T-helper 9 cell (primary cell): ENCODE measurements at places on chromosomes 1 and 21.

GRCh38 chr1:219837274-219837993, 90.9 kb downstream of the SLC30A10 start:
- DNase-seq: no peak

- DNase-seq: no peak
Measured at GRCh38 chr1:155681776-155682175, 6.8 kb downstream of the YY1AP1 start.

- DNase-seq: no peak
Measured at GRCh38 chr1:151137789-151138188, 8.6 kb downstream of the SEMA6C start.

DNA sequence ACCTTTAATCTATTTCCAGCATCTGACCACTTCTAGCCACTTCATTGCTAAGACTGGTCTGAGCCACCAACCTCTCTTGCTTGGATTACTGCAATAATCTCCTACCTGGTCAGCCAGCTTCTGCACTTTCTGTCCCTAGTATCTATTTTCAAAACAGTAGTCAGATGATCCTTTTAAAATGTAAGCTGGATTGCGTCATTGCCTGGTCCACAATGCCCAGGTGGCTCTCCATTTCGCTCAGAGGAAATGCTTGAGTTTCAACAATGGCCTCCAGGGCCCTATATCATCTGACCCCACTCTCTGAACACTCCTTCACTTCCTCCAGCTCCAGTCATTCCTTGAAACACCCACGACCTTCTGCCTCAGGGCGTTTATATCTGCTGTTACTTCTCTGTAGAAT, 2.3 kb downstream of the FYB2 start:
- no peak for DNase-seq

DNA sequence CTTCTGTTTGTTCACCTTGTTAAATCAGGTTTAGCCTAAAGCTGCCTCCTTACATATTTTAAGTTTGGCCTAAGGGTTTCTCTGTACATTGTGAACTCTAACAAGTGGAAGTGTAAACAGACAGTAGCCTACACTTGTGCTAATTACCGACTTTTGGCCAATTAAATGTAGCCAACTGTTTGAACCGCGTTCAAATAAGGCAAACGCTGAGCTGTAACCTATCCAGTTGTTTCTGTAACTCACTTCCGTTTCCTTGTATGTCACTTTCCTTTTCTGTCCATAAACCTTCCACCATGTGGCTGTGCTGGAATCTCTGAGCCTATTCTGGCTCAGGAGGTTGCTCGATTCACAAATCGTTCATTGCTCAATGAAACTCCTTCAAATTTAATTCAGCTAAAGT, 8.0 kb upstream of the FCAMR start:
- DNase-seq: no peak

DNA sequence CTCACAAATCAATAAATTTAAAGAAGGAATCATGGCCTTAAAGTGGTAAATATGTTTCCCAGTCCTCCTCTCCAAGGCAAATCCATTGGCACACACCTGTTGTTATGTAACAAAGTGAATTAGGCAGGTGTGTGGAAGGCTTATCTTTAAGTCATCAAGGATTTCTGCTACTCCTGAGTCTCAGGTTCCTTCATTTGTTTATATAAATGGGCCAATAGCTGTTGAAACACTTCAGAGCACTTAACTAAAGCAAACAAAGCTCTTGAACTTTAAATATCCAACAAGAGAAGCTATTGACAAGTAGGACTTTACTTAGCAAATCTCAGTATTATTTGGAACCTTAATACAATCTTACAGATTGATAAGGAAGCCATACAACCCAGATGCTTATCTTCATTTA, 99.3 kb upstream of the ESRRG start:
- no peak for DNase-seq

DNA sequence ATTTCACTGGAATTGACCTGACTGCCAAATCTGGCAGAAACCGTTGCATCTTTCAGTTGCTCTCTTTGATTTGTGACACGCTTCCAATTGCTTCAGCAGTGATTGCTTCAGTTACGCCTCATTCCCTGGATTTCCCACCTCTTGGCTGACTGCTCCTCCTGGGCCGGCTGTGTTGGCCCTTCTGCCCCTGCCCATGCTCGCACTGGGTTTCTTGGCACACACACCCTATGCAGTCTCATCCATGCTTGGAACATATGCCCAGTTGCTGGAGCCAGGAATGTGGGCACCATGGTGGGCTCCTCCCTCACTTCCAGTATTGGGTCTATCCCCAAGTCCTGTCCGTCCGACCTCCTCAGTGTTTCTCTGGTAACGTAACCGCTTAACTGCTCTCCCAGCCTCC, 2.2 kb upstream of the ZBTB21 start:
- no peak for DNase-seq

- no peak for DNase-seq
Measured at GRCh38 chr1:62318756-62319544, at the start of gene KANK4. TSS of gene KANK4 (minus strand) at chr1:62319434. CDS start at chr1:62281564, 37,870 bp downstream.

DNA sequence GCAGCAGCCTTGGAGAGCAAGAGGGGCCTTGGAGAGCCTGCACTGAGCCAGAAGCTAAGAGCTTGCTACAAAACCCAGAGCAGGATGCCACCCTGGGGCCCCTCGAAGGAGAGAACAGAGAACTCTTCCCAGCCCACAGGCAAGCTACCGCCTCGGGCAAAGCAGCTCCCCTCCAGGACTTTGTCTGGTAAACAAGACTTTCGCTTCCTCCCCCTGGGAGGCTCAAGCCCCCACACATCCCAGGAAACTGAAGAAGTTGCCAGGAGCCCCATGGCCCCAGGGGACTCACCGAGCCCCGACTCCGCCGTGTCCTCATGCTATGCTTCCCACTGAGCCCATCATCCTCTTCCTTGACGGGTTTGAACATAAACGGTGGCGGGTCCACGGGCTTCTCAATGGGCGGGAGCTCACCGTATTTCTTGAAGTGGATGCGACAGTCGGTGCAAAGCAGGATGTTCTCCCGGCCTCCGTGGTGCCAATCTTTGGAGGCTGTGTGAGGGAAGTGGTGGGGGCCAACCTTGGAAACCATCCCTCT, 45.9 kb downstream of the SLC45A1 start:
- no peak for DNase-seq

DNA sequence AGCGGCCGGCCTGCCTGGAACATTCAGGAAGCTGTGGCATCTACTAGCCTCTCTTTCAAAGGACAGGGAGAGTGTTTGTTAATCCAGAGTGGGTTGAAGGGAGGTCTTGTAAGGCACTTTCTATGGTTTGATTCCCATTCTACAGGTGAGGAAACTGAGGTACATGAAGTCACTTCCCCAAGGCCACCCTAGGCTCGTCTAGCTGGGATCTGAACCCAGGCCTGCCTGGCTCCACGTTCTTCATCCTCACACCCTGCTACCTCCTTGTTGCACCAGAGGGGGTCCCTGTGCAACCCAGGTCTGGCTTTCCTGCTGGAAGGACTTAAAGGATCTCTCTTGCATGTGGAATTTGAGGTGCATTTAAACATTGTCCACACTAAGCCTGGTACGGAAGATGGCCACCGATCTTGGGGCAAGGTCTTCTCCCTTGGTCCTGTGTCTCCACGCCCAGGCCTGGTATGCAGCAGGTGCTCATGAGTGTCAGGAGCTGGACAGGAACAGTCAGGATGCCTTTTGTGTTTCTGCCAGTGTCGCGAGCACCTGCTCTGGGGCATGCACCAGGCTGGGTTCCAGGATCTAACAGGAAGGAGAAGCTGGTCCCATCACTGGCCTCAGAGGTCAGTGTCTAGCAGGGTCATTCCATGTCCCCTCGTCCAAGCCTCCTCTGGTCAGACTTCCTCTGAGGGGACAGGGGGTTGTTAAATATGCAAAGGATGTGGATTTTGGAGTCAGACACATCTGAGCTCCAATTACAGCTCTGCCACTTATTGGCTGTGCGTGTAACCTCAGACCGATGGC, 103.2 kb upstream of the RUNX3 start:
- DNase-seq: no peak

DNA sequence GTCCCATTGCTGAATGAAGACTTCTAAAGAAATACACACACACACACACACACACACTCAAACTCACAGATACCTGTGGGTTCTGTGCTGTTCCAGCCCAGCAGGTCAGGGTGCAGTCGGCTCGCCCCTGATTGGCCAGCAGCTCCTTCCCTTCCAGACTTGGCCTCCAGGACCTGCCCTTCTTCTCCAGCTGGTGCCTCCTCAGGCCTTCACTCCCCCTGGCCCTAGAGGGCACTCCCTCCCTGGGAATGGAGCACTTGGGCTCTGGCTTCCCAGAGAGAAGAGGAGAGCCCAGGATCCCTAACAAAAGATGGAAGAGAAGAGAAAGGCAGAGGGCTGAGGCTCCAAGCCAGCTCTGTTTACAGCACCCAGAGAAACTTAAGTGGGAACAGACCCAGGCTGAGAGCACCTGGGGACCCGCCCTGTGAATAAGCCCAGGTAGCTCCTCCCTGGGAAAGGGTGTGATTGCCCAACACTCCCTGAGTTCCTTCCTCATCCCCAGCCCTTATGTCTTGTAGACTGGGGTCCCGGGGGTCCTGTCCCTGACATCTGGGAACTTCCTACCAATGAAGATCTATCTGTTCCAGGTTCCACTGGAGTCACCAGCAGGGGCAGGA, at the start of gene PGLYRP3:
TSS of gene PGLYRP3 (minus strand) at position 383 of the 617 bp plus-strand sequence. CDS start 2,287 bp downstream, outside the sequence.
- no peak for DNase-seq

GRCh38 chr1:3345792-3346191, 108.7 kb upstream of the ARHGEF16 start:
- DNase-seq: no peak

DNA sequence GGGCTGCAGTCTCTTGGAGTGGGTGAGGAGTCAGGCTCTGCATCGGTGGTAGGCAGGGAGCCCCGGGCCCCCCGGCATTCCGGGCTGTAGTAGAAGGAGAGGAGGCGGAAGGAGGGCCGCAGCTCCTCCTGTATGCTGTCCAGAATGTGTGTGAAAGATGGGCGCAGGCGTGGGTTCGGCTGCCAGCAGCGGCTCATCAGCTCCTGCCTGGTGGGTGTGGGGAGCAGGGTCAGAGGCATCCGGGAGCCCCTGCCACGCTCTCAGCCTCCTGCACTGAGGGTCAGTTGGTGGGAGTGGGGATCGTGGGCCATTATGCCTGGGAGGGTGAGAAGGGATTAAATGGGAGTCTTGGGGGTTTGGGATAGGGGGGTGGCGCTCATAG, 18.0 kb downstream of the INSRR start:
- no peak for DNase-seq

DNA sequence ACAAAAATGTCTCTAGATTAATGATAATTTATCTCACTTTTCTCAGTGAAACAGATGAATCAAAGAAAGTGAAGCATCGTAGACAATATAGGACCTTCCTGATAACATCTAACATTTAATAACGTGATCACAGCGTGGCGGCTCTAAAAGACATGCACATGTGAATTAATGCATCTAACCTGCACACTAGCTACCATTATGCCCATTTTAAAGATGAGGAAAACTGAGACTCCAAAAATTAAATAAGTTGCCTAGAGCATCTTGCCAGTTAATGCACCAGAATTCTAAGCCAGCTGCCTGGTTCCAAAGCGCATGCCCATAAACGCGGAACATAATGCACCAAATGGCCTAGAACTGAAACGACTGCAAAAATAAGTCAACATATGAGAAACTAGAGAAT, 23.5 kb downstream of the ERG start:
- DNase-seq: no peak
